ENCODE measurements at places on chromosomes 2 and 18. TPM values are rescaled to one million over a fixed set of nuclear protein-coding genes. Genes with fewer than 3 reads are reported as not detected.

Gene PROM2
- total RNA-seq = 53.7 TPM

Gene UGT1A1
- 0.28 TPM for total RNA-seq

Gene PJVK
- total RNA-seq = 0.78 TPM

Gene RASGRP3
- total RNA-seq = 0.19 TPM

Gene TMEM178A
- total RNA-seq = 0.56 TPM

Gene TXNDC2
- not detected for total RNA-seq

Gene CD226
- not detected for total RNA-seq

Gene IL1B
- total RNA-seq = 63.4 TPM

Gene IL1A
- 37.0 TPM for total RNA-seq

Gene SRSF7
- total RNA-seq = 113 TPM

Gene TMEM198
- total RNA-seq = 0.93 TPM

Gene IGFBP2
- 678 TPM for total RNA-seq

Gene AGAP1
- total RNA-seq = 6.1 TPM

Gene CNTNAP5
- not detected for total RNA-seq

Gene KANSL3
- total RNA-seq = 18.1 TPM

Gene BCL2
- total RNA-seq = 2.7 TPM

Gene ATG9A
- 38.8 TPM for total RNA-seq

Gene TNFAIP6
- total RNA-seq = not detected

Gene UGT1A10
- not detected for total RNA-seq

Gene SRD5A2
- not detected for total RNA-seq

Gene SCN3A
- not detected for total RNA-seq

Gene C2orf78
- total RNA-seq = not detected

Gene ADD2
- total RNA-seq = not detected

Gene CHRNG
- total RNA-seq = not detected

Gene INPP5D
- 24.9 TPM for total RNA-seq

Gene C2orf72
- total RNA-seq = not detected

Gene TANC1
- 34.1 TPM for total RNA-seq

Gene CERKL
- not detected for total RNA-seq

Gene CHST9
- total RNA-seq = 3.0 TPM

Gene MERTK
- 2.3 TPM for total RNA-seq

Gene DCC
- not detected for total RNA-seq

Gene DNAJC10
- total RNA-seq = 94.4 TPM

Gene NEU2
- total RNA-seq = not detected

Gene TBR1
- total RNA-seq = not detected

Gene NAT8
- not detected for total RNA-seq

Gene ERCC3
- 17.9 TPM for total RNA-seq

Gene HOXD12
- total RNA-seq = not detected

Gene DPP4
- 0.35 TPM for total RNA-seq

Gene MSTN
- total RNA-seq = not detected

Gene FAM124B
- not detected for total RNA-seq

Gene FEV
- not detected for total RNA-seq

Gene CRACDL
- 3.6 TPM for total RNA-seq

Gene ASTL
- not detected for total RNA-seq

Gene FAP
- total RNA-seq = 3.2 TPM

Gene ACADL
- total RNA-seq = 0.28 TPM

Gene BMP10
- not detected for total RNA-seq

Gene C2orf66
- 0.56 TPM for total RNA-seq
